ENCODE measurements at places on chromosomes 2 and 18.

DNA sequence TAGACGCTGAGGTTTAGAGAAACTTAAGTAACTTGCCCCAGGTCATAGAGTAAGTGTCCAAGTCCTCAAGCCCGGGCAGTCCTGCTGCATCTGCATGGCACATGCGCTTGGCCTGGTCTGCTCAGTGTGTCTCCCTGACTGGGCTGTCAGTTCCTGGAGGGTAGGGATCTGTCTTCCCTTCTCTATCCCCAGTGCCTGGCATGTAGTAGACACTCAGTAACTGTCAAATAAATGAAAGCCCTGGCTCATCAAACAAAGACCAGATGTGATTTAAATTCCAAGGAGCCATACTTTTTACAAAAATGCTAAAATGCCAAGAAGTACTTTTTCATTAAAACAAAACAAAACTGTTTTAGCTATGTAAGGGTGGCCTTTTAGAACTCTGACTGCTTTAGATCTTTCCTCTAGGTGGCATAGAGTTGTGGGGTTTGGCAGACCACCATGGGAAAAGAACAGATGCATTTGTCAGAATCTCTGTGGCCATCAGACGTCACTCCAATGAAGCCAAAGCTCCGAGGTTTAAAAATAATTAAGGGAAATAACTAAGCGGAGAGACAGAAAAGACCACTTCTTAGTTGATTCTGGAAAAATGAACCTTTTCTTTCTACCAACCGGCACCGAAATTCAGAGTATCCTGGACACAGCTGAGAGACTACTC, 34.0 kb downstream of the EPAS1 start:
- no peak for DNase-seq

- no peak for DNase-seq
Observed at GRCh38 chr2:144466637-144467036, 53.3 kb downstream of the ZEB2 start.

- no peak for DNase-seq
Observed at GRCh38 chr2:224655006-224655537, 61.1 kb downstream of the CCDC195 start.

GRCh38 chr18:80170395-80171053, 61.5 kb downstream of the ADNP2 start:
- DNase-seq = no peak

DNA sequence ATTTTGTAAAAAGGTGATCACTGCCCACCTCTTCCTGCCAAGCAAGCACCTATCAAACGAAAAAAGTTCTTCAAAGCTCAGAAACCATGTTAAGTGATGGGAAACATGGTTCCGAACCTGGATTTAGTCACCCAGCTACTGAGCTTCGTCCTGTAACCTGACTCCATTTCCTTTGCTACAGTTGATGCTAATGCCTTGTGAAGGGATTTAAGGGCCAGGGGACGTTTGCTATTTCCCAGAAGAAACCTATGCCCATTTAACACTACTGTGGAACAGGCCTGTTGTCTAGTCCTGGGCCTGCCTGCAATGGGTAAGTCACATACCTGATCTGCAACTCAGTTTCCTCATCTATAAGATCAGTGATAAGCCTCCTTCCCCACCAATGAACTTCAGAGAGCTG, 14.8 kb downstream of the SERPINE2 start:
- no peak for DNase-seq

DNA sequence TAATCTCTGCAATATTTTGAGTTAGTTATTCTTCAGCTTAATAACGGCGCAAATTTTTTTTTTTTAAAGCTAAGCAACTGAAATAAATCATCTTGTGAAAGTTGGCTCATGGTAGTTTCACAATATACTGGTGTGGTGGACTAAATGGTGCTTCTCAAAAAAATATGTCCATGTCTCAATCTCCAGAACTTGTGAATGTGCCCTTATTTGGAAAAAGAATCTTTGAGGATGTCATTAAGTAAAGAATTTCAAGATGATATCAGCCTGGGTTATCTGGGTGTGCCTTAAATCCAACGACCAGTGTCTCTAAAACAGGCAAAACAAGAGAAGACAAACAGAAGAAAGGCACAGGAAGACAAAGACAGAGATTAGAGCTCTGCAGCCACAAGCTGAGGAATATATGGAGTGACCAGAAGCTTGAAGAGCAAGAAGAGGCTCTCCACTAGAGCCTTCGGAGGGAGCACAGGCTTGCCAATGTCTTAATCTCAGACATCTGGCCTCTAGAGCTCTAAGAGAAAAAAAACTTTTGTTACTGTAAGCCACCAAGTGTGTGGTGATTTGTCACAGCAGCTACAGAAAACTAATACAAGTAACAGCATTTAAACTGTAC, 71.4 kb downstream of the HNMT start:
- no peak for DNase-seq

GRCh38 chr2:15385184-15385583, 175.9 kb downstream of the NBAS start:
- DNase-seq = no peak

DNA sequence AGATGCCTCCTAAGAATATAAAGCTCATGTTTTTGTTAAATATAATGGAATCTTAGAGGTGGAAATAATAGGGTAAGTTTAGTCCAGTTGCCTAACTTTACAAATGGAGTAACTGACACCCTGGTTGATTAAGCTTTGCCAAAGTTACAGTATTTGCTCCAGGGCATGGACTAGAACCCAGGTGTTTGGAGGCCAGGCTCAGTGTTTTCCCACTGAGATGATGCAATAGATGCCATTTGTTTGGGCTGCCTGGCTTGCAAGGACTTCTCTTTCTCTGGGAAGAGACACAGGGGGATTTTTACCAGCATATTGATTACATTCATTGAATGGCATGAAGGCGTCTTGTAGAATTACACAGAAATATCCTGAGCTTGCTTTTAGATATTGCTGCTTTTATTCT, 397.8 kb downstream of the SLC4A3 start:
- no peak for DNase-seq

GRCh38 chr18:21183670-21184069, 58.4 kb upstream of the GREB1L start:
- no peak for DNase-seq

GRCh38 chr2:239896075-239896474, 129.1 kb downstream of the NDUFA10 start:
- no peak for DNase-seq

- no peak for DNase-seq
Observed at GRCh38 chr18:36594621-36595020, 234.2 kb downstream of the TPGS2 start.

- DNase-seq = no peak
Observed at GRCh38 chr2:176178038-176178756, 10.3 kb upstream of the HOXD1 start.

GRCh38 chr2:187879491-187879890, 325.3 kb upstream of the TFPI start:
- no peak for DNase-seq

DNA sequence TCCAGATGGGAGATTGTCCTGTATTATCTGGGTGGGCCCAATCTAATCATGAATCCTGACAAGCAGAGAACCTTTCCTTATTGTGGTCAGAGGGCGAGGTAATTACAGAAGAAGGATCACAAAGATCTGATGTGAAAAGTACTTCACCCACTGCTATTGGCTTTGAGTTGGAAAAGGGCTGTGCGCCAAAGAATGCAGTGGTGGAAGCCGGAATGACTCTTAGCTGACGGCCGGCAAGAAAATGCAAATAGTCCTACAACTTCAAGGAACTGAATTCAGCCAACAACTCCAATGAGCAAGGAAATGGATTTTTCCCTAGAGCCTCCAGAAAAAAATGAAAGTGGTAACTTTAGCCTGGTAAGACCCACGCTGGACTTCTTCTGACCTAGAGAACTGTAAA, 67.3 kb downstream of the CTNNA2 start:
- no peak for DNase-seq

DNA sequence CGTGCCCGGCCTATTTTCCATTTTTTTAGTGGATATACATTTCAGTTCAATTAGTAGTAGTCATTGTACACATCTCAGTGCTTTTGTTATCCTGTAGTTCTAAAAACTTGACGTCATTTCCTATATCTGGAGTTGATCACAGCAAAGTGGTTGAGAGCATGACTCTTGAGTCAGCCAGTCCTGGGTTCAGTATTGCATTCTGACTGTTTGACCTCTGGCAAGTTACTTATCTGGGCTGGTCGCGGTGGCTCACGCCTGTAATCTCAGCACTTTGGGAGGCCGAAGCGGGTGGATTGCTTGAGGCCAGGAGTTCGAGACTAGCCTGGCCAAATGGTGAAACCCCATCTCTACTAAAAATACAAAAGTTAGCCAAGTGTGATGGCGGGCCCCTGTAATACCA, 50.4 kb upstream of the PPM1B start:
- no peak for DNase-seq

DNA sequence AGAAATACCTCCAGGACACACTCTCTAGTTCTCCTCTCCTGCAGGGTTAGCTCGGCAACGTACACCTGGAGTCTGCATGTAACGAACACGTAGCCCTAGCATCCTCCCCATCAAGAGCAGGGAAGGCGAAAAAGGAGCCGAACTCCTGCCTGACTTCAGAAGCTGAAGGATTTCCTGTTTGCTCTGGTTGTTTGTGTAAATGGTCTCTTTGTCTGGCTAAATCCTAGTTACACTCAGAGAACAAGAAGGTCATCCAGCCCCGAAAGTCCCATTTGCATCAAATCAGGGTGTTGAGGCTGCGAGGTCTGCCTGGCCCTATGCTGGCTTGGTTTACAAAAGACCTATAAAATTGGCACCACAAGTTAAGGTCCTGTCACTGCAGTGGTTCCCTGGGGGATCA, 66.4 kb upstream of the POMC start:
- DNase-seq = no peak

DNA sequence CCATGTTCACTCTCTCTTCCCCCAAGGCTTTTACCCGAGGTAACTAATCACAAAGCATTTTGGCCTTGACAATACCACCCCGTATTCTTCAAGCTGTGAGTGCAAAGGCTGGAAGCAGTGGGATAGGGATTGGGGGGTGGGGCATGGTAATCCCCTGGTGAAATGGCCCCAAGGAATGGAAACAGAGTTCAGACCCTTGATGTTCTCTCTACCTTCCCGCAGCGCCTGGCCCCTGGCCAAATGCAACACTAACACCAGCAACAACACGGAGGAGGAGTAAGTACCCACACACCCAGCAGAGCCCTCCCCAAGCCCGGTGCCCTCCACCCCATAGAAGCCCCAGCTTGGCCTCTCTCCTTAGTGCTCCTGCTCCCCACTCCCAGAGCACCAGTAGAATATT, 36.9 kb downstream of the CNGA3 start:
- DNase-seq = no peak

GRCh38 chr18:34696671-34697070, 13.4 kb upstream of the DTNA start:
- no peak for DNase-seq

- DNase-seq = no peak
Observed at GRCh38 chr2:171793691-171794678, 100.1 kb downstream of the SLC25A12 start.

DNA sequence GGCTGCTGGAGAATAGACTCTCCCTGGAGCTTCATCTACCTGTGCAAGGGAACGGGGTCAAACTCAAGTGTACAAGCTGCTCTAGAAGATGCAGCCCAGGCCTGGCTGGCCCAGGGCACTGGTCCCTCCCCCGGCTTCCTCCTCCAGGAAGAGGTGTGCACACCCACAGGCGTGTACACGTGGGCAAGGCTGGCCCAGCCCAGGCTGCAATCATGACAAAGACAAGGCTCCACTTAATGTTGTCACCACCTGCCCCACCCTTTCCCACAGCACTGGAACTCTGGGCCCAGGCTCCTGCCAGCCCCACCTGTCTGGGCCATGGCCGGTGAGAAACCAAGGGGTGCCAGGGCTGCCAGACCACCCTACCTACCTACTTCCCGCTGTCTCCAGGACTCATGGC, 29.6 kb upstream of the ALPP start:
- DNase-seq = no peak

DNA sequence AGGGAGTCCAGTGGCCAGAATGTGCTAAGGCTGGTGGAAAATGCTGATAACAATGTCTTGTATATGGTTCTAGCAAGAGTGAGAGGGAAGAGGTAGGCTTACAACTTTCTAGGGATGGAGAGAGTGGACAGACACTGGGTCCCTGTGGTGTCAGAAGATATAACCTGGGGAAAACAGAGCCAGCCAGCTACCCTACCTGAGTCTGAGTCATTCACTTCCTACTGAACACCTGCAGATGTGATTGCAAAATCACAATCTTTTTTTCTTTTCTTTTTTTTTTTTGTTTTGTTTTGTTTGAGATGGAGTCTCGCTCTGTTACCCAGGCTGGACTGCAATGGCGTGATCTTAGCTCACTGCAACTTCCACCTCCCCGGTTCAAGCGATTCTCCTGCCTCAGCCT, 7.3 kb downstream of the TET3 start:
- DNase-seq = no peak

- DNase-seq = no peak
Observed at GRCh38 chr2:187349326-187349944, 98.6 kb downstream of the CALCRL start.

DNA sequence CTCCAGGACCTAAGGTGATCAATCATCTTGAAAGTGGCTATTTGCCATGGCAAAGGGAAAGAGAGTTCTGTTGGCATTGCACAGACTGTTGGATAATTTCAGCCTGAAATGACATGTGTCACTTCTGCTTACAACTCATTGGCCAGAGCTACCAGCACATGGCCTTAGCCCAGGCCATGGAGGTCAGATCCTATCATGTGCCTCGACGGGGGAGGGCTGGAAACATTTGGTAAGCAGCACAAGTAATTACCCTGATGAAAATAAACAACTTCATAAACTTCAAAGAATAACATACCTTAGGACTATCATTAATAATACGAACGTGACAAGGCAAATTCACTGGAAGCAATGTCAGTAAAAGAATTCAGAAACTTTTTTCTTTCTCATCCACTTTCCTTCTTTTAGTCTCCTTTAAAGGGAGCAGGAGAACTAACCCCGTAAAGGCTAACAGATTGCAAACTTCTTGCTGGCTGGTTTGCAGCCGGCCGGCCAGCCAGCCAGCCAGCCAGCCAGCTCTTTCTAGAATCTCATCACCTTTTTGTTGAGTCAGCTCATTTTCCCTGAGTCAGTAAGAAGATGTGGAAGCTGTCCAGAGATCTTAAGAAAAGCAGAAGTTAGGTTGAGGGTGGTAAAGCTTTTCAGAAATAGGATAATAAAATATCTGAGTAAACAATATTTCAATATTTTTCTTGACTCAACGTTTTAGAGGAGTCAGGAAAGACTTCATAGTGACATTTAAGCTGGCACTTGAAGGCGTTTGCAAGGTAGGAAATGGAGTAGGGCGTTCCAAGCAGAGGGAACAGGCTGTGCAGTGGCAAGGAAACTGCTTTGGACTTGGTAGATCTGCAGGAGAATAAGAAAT, 31.9 kb downstream of the CNRIP1 start:
- no peak for DNase-seq

GRCh38 chr2:189379731-189380261, 61.5 kb upstream of the WDR75 start:
- DNase-seq = no peak

DNA sequence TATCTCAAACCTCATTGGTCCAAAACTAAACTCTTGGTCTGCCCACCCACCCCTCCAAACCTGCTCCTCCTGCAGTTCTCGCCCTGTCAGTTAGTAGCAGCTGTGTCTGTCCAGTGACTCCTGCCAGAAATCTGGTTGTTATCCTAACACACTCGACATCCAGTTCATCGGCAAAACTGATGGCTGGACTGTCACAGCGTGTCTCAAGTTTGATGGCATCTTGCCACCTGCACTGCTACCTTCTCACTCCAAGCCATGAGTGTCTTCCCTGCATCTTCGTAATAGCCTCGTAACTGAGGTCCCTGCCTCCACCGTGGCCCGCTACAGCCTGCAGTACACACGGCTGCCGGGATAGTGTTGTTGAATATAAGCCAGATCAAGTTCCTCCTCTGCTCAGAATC, 470.1 kb upstream of the RAB12 start:
- DNase-seq = no peak

Data from stimulated activated CD8-positive, alpha-beta memory T cell treated with anti-CD3 and anti-CD28 coated beads, Interleukin-2, amount 100 ng/mL, for 1 hour (primary cell).